Putamen (tissue), 1 donor: ENCODE measurements at places on chromosomes 5 and 9.
A peak's percentile ranks its signal among the peaks of the same experiment; 100 is the strongest.

DNA sequence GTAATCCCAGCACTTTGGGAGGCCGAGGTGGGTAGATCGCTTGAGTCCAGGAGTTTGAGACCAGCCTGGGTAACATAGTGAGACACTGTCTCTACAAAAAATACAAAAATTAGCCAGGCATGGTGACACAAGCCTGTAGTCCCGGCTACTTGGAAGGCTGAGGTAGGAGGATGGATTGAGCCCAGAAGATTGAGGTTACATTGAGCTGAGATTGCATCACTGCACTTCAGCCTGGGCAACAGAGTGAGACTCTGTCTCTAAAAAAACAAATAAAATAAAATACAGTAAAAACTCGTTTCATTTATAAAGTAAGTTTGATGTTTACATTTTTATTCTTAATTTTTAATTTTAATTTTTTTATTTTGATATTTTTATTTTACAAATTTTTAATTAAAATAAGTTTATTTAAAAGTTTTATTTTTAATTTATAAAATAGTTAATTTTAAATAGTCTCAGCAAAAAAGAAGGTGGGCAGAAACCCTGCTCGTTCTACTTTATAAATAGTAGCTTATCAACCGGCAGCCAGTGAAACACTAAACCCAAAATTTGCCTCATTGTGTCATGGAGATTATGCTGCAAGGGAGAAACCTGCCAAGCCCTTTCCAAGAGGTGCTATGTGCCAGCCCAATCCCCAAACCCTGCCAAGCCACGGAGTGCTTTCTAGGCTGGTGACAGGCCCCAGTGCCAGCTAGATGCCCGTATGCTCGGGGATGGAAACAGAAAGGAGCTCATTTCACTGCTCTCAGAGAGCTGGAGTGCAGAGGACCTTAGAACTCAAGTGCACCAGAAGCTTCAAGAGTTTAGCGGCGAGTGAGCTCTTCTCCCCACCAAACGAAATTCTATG, 38.9 kb downstream of the SERINC5 start:
- peak; percentile 85 for DNase-seq

- DNase-seq = no peak
These were observed 135.7 kb downstream of the MAN2A1 start for GRCh38 chr5:109825450-109825849.

DNA sequence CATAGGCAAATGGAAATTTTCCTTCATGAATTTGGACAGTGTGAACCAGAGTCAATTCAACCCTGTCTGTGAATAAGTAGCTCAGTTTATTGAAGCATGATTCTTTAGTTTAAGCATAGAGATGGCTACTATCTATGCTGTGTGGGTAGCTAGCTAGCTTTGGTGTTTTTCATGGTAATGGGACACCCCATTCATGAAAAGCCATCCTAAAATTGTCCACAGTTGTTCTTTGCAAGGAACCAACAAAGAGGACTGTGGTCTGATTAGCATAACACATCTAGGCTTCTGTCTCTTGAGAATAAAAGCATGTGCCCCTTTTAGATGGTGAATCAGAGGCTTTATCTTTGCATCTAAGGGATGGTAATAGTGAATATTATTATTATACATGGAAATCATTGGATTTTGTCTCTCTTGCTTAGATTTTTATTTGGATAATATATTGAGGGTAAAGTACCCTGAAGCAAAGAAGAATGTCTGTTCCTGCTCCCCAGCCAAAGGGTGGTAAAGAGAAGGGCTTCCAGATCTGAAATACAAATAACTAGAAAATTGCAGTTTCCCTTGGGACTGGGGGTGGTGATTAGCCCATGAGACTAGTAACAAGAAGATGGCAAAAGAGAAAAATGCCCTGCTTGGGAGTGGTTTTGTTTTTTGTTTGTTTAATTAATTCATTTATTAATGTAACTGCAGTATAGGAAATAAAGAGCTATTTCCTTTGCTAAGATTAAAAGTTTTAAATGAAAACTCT, 624.2 kb upstream of the ZNF608 start:
- no peak for DNase-seq

GRCh38 chr5:147854331-147854730, 22.9 kb upstream of the SPINK1 start:
- no peak for DNase-seq

DNA sequence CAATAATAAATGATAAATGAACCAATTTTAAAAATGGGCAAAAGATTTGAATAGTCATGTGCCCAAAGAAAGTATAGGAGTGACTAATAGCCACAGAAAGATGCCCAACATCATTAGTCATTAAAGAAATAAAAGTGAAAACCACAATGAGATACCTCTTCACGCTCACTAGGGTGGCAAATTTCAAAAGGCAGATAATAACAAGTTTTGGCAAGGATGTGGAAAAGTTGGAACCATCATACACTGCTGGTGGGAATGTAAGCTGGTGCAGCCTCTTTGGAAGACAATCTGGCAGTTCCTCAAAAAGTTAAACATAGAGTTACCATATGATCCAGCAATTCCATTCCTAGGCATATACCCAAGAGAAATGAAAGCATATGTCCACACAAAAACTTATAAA, 1819.8 kb downstream of the MAT2B start:
- DNase-seq = no peak

- DNase-seq = no peak
These were observed 22.1 kb downstream of the PTCH1 start for GRCh38 chr9:95494416-95495371.
